Activated CD4-positive, alpha-beta T cell treated with anti-CD3 and anti-CD28 coated beads for 4 hours (primary cell): ENCODE measurements at places on chromosomes 2 and 18.

- no peak for DNase-seq
Observed at GRCh38 chr2:16235747-16236146, 295.4 kb downstream of the MYCN start.

DNA sequence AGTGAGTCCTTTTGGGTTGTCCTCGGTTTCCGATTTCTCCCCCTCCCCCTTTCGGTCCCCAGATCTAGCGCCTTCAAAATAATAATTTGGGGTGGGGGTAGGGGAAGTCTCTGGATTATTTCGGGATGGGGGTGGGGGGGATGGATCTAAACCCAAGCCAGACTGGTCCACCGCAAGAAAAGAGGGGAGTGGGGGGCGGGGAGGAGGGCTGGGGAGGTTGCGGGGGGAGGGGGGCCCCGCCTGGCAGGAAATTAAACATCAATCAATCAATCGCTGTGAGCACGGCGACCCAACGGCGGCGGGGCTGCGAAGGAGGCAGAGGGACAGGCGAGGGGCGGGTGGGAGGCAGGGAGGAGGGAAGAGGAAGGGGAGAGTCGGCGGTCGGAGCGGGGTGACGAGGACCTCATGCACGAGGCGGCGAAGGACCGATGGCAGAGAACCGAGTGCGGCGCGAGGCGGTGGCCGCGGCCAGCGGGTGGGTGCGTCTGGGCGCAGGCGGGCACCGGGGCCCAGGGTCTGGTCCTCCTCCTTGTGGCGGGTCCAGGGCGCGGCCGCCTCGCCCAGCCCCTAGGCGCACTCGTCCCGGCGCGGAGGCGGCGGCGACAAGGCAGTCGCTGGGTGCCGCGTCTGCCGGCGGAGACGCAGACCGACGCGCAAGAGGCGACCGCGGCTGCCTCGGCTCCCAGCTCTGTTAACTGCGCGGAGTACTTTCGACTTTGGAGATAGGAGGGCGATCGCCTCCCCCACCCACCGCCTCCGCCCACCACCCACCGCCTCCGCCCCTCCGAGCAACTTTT lies 468 bp upstream of the SATB2 start:
- DNase-seq: no peak

DNA sequence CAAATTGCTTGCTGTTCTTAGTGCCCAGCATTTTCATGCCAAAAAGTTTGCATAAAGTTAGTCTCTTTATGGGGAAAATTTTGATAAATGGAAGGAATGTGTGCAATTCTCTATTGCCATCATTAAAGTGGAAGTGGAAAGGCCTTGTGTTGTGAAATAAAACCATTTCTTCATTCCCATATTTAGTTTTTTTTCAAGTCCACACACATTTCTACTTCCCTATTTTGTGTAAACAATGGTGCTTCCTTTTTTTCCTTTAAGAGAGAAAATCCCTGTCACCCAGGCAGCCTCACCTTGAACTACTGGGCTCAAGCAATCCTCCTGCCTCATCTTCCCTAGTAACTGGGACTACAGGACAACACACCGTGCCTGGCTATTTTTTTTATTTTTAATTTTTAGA lies 42.3 kb upstream of the NCOA1 start:
- DNase-seq: no peak

- DNase-seq: no peak
Observed at GRCh38 chr2:75200140-75201096, 1.1 kb upstream of the TACR1 start.

DNA sequence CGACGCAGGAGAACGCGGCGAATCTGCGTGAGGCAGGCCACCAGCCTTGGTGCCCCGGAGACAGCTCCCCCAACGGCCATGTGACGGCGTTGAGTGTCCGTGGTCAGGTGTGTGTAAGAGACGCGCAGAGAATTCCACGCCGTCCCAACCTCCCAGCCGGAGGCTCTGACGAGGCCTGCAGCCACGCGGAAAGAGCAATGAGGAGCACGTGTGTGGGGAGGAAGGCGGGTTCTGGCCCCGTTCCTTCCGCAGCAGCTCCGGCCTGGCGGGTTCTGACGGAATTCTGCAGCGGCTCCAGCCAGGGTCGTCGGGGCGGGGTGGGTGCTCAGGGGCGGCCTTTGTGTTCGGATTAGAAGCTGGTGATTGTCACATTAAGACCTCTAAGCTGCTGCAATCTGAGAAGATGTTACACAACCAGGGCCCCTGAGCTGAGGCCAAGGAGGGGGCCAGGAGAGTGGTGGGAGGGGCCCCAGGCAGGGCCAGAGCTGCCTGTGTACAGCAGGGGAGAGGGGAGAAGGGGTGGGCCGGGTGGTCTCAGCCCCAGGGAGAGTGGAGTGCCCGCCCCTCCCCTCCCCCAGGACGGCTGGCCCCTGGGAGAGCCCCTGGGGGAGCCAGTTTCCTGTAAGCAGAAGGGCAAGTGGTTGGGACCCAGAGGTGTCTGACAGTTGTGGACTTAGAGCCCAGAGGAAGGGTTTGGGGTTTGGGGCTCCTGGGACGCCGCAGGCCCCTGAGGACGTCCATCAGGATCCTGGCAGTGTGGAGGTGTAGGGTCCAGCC lies 5.1 kb upstream of the GAL3ST2 start:
- no peak for DNase-seq

DNA sequence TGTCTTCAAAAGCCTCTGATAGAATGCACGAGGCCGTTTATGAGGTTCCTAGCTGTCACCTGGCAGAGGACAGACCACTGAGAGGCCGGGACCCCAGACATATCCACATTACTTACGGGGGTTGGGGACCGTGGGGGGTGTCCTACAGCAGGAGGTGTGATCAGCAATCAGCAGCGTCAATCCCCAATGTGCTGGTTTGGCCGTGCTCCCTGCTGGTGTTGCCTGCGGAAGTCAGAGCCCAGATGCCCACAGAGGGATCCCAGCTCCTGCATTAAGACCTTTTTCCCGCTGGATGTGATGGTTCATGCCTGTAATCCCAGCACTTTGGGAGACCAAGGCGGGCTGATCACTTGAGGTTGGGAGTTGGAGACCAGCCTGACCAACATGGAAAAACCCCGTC lies 20.8 kb upstream of the SP5 start:
- DNase-seq: no peak
